Uterus (tissue), 4 donors: ENCODE measurements at places on chromosomes 6 and 20. TPM values are rescaled to one million over a fixed set of nuclear protein-coding genes. Genes with fewer than 3 reads are reported as not detected.
A peak's percentile ranks its signal among the peaks of the same experiment; 100 is the strongest.

GRCh38 chr6:166929542-166930189 is 26.7 kb downstream of the RNASET2 start:
- no peak overlapping the region for H3K4me3 ChIP-seq
- H3K27ac ChIP-seq = no peak overlapping the region
- no peaks in the 10 kb centered on the region for H3K36me3 ChIP-seq
- H3K27me3 ChIP-seq = no peaks in the 10 kb centered on the region
- DNase-seq = no peak
- no peaks in the 10 kb centered on the region for H3K4me1 ChIP-seq

DNA sequence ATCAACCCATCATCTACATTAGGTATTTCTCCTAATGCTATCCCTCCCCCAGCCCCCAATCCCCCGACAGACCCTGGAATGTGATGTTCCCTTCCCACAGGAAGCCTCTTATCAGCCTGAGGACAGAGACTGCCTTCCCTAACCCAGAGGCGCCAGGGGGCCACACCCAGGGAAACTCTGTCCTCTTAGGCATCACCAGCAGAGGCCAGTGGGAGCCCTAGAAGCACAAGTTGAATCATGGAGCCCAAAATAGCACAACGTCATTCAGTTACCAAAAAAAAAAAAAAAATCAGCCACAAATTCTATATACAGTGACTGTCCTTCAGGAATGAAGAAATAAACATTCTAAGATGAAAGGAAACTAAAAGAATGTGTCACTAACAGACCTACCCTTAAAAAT is 625.7 kb downstream of the TFAP2A start:
- no peak overlapping the region for H3K4me3 ChIP-seq
- H3K4me1 ChIP-seq = no peaks in the 10 kb centered on the region
- DNase-seq = no peak
- no peak overlapping the region for H3K27ac ChIP-seq
- no peaks in the 10 kb centered on the region for H3K36me3 ChIP-seq
- no peaks in the 10 kb centered on the region for H3K27me3 ChIP-seq

SAPCD1 gene
- 1.7 TPM for total RNA-seq

KCNQ2 gene
- total RNA-seq = not detected

RHAG gene
- total RNA-seq = not detected

- H3K27ac ChIP-seq = peak overlapping the region; percentile 79
- DNase-seq = peak; percentile 34
- no peaks in the 10 kb centered on the region for H3K36me3 ChIP-seq
Observed at GRCh38 chr6:20402342-20403069, 827 bp downstream of the E2F3 start.

CD164 gene
- 64.0 TPM for total RNA-seq

TSBP1 gene
- total RNA-seq = not detected

LIME1 gene
- total RNA-seq = 8.2 TPM

- H3K27ac ChIP-seq = peak overlapping the region; percentile 71
- no peaks in the 10 kb centered on the region for H3K36me3 ChIP-seq
- no peak overlapping the region for H3K4me3 ChIP-seq
- peak; percentile 51 for DNase-seq
- H3K4me1 ChIP-seq = peaks cover 5% of the 10 kb centered on the region
Observed at GRCh38 chr6:71349976-71350615, 61.5 kb downstream of the OGFRL1 start.

- H3K27me3 ChIP-seq = no peaks in the 10 kb centered on the region
- H3K4me1 ChIP-seq = no peaks in the 10 kb centered on the region
- no peaks in the 10 kb centered on the region for H3K36me3 ChIP-seq
- no peak overlapping the region for H3K4me3 ChIP-seq
- H3K27ac ChIP-seq = no peak overlapping the region
- DNase-seq = no peak
Observed at GRCh38 chr6:37116326-37116725, 53.6 kb upstream of the PIM1 start.

DNA sequence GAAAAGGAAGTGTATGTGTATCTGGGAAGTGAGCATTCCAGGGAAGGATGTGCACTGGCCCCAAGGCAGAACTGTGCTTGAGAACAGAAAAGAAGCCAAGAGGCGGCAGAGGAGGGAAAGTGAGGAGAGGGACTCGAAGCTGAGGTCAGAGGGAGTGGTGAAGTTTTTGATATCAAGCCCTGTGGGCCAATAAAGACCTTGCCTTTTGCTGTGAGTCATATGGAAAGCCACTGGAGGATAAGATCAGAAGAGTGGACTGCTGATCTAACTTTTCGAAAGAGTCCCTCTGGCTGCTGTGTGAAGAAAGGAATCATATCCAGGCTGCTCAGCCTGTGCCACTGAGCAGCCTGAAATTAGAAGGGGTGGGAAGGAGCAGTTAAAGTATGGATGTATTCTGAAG is 99.4 kb downstream of the EYA4 start:
- H3K27ac ChIP-seq = no peak overlapping the region
- no peaks in the 10 kb centered on the region for H3K27me3 ChIP-seq
- no peak for DNase-seq
- no peaks in the 10 kb centered on the region for H3K4me1 ChIP-seq

DNA sequence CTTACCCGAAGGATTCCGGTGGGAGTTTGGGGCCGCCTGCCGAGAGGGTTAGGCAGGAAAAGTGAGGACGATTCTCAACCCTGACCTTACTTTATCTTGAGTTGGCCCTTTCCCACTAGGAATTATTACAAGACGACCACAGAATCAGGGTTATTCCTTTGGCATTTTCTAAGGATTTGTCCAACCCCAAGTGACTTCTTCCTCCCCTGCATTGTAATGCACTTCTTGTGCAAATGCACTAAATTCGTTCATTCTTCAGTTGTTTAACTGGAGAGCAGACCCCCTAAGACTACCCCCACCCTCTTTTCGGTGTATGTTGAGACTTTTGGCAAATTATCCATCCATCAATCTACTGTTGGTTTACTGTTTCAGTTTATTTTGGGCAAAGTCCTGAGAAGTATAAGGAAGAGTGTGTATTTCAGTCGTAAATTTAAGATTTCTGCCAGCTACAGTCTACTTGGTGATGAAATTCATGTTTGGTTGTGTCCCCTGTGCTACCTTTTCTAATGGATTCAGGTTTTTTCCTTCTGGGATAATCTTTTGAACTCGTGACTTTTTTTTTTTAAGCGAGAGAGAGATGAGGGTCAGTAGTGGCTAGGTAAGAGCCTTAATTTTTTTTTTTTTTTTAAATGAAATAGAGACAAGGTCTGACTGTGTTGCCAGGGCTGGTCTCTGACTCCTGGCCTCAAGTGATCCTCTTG is 611 bp upstream of the TMEM217 start:
- H3K4me3 ChIP-seq = peak overlapping the region; percentile 86
- DNase-seq = no peak
- H3K27me3 ChIP-seq = no peaks in the 10 kb centered on the region
- H3K4me1 ChIP-seq = no peaks in the 10 kb centered on the region
- H3K36me3 ChIP-seq = no peaks in the 10 kb centered on the region

DNA sequence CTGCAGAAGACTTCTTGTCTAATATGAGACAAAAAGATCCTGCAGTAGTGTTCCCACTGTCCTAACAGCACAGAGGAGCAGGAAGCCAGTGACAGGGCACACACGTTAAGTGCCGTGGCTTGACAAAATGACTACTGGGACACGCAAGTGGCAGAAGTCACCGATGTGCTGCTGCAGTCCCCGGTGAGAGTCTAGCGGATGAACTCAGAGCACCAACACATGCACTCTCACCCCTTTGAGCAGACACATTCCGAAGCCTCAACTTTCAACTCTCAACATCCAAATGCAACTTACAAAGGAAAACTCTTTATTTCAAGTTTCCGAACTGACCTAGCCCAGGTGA is 898 bp downstream of the LAMA4 start:
- H3K27me3 ChIP-seq = no peaks in the 10 kb centered on the region
- DNase-seq = no peak
- no peaks in the 10 kb centered on the region for H3K4me1 ChIP-seq

DNA sequence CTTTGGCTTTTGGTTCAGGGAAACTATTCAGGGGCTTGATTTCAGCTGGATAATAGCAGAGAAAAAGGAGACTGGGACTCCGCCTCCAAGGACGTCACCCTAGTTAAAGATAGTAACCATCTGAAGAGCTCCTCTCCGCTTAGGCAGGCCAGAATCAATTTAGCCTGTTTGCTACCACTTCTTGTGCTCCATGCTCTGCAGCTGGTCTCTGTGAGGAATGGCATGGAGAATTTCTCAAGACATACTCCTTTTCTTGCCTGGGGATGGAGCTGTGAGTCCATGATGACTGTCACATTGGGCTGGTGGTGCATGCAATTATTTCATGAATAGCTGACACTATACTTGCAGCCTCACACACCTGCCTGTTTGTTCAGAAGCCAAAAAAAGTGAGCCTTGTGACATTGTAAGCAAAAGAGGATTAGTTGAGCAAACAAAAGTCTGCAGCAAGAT is 61.4 kb downstream of the TXLNB start:
- no peak for DNase-seq
- no peak overlapping the region for H3K27ac ChIP-seq
- no peaks in the 10 kb centered on the region for H3K4me1 ChIP-seq
- H3K4me3 ChIP-seq = no peak overlapping the region
- H3K36me3 ChIP-seq = no peaks in the 10 kb centered on the region
- peaks cover 3% of the 10 kb centered on the region for H3K27me3 ChIP-seq

MCHR2 gene
- not detected for total RNA-seq

CTCFL gene
- total RNA-seq = not detected

SCUBE3 gene
- total RNA-seq = not detected

- no peak overlapping the region for H3K27ac ChIP-seq
- no peak for DNase-seq
- H3K4me3 ChIP-seq = no peak overlapping the region
- no peaks in the 10 kb centered on the region for H3K36me3 ChIP-seq
Observed at GRCh38 chr6:113122060-113122459, 735.1 kb upstream of the MARCKS start.

DNA sequence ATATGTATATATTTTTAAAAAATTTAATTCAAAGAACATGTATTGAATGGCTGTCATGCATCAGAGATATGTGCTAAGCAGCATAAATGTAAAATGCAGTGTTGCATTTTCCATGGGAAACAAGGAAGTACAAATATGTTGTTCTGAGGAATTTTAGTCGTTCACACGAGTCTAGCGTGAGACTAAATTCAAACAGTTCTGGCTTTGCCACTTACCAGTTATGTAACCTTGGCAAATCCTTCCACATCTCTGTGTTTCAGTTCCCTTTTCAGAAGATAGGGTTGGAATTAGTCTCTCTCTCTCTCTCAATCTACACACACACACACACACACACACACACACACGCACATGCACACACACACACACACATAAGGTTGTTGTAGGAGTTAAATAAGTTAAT is 305.4 kb downstream of the UTRN start:
- no peaks in the 10 kb centered on the region for H3K27me3 ChIP-seq
- H3K36me3 ChIP-seq = no peaks in the 10 kb centered on the region
- no peak overlapping the region for H3K4me3 ChIP-seq
- H3K4me1 ChIP-seq = no peaks in the 10 kb centered on the region
- DNase-seq = no peak

DNA sequence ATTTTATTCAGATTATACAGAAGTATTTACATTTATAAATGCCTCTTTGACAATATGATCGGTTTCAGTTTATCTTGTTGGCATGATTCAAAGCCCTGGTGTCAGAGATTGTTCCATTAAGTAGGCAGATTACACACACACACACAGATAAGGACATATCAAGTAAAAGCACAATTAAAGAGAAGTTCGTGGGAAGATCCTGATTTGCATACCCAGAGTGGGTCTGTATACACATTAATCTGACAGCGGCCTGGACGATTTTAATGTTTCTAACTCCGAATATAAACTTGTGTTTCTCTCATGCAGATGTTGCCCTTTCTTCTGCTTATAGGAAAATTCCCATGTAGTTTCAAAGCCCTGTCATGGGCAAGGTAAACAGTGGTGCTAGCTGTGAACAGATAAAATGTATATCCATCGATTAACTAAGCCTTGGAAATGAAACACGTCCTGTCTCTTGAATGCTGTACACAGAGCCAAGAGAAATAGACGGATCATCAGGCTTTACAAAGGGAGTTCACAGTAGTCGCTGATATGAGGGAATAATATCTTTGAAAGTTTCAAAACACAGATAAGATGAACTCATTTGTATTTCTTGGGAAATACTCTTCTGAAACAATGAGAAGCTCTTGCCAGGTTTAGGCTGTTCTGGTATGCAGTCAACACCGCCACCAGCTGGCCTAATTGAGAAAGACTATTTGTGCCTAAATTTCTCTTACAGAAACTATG is 108.2 kb upstream of the GMDS start:
- DNase-seq = peak; percentile 57
- no peaks in the 10 kb centered on the region for H3K4me1 ChIP-seq
- H3K36me3 ChIP-seq = no peaks in the 10 kb centered on the region
- H3K27ac ChIP-seq = no peak overlapping the region

- H3K27me3 ChIP-seq = no peaks in the 10 kb centered on the region
- H3K36me3 ChIP-seq = no peaks in the 10 kb centered on the region
- no peak overlapping the region for H3K4me3 ChIP-seq
Observed at GRCh38 chr20:49868538-49868937, 46.8 kb downstream of the SPATA2 start.

AHI1 gene
- total RNA-seq = 43.5 TPM

MAP3K5 gene
- total RNA-seq = 67.1 TPM

EPPIN gene
- 0.97 TPM for total RNA-seq

DNA sequence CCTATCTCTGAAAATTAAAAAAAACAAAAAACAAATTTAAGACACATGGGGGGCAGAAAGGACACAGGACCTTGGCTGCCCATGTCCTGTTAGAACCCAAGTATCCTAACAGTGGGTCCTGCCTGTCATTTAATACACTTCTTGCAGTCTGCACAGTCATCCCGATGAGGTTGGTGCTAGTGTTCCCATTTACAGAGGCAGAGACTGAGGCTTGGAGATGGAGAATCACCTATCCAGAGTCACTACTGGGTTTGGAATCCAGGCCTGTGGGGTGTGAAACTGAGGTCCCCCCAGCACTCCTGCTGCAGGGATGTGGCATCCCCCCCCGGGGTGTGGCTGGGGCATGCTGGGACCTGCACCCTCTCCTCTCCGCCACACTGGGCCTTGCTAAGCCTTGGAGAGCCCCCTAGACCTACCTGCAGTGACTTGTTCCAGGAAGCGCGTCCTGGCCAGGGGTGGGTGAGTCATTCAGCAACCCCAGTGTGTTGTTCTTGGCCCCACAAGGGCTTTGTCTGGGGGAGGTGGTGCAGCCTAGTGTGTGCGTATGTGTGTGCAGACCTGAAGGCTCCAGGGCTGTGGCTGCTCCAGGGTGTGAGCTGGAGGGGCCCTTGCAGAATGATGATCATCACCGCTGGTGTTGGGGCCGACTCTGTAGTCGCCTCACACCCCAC is 49.7 kb downstream of the BCAS4 start:
- no peak overlapping the region for H3K4me3 ChIP-seq
- H3K27me3 ChIP-seq = no peaks in the 10 kb centered on the region
- no peaks in the 10 kb centered on the region for H3K36me3 ChIP-seq
- no peak for DNase-seq
- H3K4me1 ChIP-seq = no peaks in the 10 kb centered on the region
- no peak overlapping the region for H3K27ac ChIP-seq

- no peaks in the 10 kb centered on the region for H3K36me3 ChIP-seq
- no peak overlapping the region for H3K4me3 ChIP-seq
Observed at GRCh38 chr6:118736440-118736839, 85.0 kb upstream of the CEP85L start.
